Right atrium auricular region (tissue), 2 donors: ENCODE measurements at places on chromosomes 6 and 20. TPM values are rescaled to one million over a fixed set of nuclear protein-coding genes. Genes with fewer than 3 reads are reported as not detected.

SEMG1 gene
- total RNA-seq, result not detected

GRCh38 chr6:75970093-75970492, 102.4 kb downstream of the IMPG1 start:
- no peak for DNase-seq

KHDC1L gene
- not detected for total RNA-seq

DNA sequence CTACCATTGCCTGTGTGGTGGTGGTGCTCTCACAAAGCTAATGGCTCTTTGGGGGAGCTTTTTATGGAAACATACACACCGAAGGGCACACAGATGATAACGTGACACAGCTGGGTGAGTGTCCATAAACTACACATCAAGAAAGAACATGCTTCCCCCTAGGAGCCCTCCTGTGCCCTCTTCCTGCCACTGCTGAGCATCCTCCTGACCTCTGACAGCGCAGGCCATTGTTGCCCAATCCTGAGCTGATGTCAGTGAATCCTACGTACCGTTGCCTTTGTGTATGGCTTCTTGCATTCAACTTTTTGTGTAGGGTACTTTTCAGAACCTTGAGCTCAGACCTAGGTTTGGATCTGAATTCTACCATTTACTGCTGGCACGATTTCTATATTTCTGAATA, 65.8 kb upstream of the SLC22A1 start:
- no peak for DNase-seq

DACT2 gene
- total RNA-seq, result 1.5 TPM

CHRNA4 gene
- total RNA-seq, result not detected
